Ovary (tissue), 10 donors: ENCODE measurements at places on chromosomes 2 and 18. TPM values are rescaled to one million over a fixed set of nuclear protein-coding genes. Genes with fewer than 3 reads are reported as not detected.

DNA sequence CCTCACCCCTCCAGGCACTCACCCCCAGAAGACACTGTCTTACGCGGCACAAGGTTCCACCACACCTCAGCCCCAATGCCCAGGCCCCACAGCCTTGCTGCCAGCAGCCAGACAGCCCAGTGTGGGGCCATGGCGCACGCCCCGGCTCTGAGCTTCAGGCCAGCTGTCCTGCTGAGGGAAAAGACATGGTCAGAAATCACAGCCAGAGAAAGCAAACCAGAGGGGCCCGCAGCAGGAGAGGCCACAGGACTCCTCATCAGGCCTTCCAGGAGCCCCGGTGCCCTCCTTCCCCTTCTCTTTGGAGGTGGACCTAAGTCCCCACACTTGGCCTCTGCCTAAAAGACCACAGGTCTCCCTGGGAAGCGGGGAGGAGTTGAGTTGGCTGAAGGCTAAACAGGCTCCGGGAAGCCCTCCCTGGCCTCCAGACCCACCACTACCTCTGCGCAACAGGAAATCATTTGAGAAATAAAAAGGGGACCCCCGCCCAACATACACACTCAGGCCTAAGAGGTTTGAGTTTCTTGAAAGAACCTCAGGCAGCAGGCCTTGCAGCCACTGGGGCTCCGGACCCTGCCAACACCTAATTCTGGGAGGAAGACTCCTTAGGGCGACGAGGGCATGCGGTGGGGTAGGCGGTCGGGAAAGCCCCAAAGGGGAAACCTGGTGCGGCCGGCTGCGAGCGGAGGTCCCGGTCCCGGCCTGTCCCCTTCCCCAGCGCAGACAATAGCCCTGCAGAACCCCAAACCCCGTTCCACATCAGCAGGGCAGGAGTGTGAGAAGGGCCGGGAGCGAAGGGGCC, 1.9 kb downstream of the SEMA4C start:
- DNase-seq: no peak

- DNase-seq: no peak
Observed at GRCh38 chr2:38905251-38905650, 15.6 kb downstream of the ARHGEF33 start.

Gene VAMP5
- total RNA-seq: 59.1 TPM

Gene CPSF3
- total RNA-seq: 14.8 TPM

DNA sequence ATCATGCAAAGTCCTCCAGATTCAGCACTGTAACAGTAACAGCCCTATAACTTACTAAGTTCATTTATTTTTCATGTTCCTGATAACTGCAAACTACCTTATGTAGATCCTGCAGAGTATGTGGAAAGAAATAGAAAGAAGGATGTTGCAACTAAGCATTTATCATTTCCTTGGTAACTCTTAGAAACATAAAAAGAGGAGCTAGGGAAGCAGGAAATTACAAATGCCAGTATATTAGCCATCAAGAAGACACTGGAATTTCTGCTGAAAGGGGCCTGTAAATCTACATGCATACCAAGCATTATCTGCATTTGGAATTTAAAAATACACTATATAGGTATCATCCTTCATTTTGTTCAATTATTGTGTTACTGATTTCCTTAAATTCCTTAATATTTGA, 66.8 kb downstream of the PDE11A start:
- no peak for DNase-seq

- no peak for DNase-seq
Observed at GRCh38 chr2:202687276-202687675, 52.5 kb downstream of the FAM117B start.

Gene SLC14A1
- 0.50 TPM for total RNA-seq

- DNase-seq: no peak
Observed at GRCh38 chr2:239727182-239727775, 297.9 kb downstream of the NDUFA10 start.

Gene C2orf66
- 0.20 TPM for total RNA-seq

DNA sequence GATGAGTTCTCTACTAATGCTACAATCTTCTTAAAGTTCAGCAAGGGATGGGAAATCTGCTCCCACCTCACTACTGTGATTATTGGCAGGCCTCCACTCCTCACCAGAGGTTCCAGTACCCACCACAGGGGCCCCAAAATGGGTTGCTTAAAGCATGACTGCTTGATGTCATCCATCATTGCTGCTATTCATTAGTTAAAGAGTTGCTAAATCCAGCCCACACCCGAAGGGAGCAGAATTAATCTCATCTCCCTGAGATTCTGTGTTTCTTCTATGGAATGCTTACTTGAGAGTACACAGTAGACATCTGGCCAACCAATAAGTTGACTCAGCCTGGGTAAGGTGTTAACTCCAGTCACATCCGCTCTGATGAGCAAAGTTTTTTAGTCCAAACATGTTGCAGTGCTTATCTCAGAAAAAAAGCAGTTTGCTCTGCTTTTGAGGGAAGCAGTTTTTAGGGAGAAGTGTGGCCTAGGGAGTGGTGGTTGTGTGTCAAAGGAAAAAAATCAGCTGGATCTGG, 690.2 kb upstream of the POU3F3 start:
- no peak for DNase-seq

DNA sequence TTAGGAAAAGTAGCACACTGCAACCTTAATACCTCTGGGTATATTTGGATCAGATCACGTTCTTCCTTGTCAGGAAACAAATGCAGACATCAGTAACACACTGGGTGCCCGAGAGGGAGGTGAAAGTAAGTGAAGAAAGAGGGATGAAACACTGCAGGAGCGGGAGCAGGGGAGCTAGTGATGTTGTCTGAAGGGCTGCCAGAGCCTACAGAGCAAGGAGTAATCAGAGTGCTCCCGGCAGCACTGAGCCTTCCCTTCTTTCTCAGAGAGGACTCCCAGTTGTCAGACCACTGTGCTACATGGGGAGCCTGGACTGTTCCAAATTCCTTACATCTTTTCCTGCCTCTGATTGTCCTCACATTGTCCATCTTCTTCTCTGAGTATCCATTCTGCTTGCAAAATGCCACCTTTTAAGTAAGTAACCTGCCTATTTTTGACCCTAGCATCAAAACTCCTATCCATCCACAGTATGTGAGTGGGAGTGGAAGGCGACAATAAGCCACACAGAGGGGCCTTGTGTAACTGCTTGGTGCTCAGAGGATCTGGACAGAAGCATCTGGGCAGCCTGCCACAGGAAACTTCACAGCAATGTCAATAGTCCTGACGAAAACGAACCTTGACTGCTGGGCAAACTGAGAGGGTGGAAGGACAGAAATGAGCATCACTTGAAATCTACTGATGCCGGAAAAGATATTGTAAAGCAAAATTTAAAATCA, 10.8 kb upstream of the NAB1 start:
- DNase-seq: no peak

DNA sequence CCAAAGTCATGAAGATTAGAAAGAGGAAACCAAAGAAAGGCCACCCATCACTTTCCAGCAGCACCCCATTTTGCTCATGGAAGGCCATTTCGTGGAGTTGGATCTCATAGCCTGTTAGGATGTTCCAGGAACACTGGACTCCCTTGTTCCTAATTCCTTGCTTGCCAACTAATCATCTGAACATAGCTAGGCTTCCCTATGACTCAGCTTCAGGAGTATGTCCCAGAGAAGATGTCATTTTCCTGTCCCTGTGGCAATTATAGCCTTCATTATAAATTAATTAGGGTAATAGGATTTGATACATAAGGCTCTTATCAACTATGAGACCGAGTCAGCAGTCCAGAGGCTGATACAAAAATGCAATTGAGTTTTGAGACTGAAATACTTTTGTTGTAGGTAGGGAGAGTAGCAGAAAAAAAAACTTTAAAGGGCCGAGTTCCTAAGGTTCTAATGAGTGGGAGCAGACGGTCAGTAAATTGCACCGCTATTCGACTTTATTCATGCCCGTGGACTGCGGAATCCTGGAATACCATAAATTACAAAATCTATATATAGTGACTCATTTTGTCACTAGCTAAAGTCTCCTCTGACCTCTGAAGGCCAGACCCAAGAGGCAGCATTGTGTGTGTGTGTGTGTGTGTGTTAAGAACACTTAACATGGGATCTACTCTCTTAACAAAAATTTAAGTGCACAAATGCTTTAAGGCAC, 311.8 kb downstream of the FBXO15 start:
- DNase-seq: no peak

- DNase-seq: no peak
Observed at GRCh38 chr2:44135771-44136170, 32.9 kb upstream of the PPM1B start.

Gene CCDC121
- 6.3 TPM for total RNA-seq

GRCh38 chr2:19879120-19879519, 22.7 kb downstream of the TTC32 start:
- DNase-seq: no peak

GRCh38 chr2:12965540-12966269, 249.0 kb downstream of the TRIB2 start:
- no peak for DNase-seq
